ENCODE measurements at places on chromosomes 5 and 9.

DNA sequence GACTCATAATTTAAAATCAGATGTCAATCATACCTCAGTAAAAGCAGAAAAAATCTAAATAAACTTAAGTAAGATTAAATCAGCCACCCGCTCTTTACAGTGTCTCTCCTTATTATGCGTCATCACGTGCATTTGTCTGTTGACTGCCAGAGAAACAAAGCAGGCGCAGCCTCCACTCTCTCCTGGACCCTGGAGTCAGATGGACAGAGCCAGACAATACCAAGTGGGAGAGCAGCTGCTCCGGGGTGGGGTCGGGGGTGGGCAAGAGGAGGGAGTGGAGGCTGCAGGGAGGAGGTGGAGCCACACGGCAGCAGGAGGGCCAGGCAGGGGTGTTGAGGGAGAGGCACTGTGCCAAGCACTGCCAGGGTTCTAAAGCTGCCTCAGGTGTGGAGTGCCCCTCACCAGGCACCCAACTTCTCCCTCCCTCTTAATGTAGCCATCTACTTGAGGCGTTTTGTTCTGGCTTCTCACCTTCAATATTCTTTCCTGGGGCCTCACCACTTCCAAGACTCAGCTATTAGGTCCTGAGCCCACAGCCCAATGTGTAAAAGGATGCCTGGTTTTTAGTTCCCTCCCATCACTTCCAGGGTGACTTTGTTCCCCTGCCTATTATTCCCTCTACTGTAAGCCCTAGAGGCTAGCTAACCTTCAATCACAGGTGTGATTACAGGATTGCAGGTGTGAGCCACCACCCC lies 96.3 kb downstream of the GLDC start:
- DNase-seq, result no peak

DNA sequence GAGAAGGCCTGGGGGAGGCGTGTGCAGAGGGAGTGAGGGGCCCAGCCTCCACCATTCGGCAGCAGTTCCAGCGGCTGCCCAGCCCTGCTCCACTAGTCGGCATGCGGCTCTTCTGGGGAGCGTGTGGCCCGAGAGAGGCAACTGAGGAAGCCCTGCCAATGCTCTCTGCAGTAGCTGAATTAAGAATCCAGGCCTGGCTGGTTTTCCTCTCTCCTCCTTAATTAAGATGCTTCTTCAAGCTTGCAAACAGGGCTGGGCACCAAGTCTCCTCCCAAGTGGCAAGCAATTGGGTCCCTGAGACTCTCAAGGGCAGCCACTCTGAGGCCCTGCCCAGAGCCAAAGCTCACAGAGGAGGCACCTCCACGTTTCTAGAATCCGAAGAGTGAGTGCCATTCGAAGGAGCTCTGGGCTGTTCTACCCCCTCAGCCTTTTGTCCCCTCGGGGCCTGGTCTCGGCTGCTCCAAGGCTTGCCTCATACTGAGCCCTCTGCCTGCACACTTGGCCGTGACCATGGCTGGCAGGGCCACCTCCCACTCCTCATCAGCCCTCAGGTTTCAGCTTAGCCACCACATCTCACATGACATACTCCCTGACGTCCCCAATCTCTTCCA lies 75.4 kb upstream of the LRRTM2 start:
- no peak for DNase-seq

- DNase-seq, result no peak
Measured at GRCh38 chr5:113770648-113771047, 257.2 kb downstream of the YTHDC2 start.

DNA sequence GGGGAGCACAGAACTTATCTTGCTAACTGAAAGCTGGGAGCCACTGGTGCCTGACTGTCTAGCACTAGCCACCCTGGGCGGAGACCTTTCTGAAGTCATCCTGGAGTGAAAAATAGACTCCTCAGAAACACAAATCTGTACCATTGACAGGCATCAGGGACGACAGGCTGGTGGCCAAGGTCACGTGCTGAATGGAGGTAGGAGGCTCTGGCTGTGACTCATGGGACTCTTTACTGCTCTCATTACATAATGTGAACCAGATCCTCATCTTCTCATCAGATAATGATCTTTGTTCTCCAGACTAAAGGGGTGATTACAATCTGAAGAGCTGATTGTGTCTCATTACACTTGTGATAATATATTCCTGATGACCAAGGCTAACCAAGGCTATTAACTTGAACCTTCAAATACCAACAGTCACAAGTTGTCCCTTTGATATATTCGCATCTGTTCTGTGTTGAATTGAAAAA lies 91.8 kb downstream of the SEMA5A start:
- peak; percentile 80 for DNase-seq

DNA sequence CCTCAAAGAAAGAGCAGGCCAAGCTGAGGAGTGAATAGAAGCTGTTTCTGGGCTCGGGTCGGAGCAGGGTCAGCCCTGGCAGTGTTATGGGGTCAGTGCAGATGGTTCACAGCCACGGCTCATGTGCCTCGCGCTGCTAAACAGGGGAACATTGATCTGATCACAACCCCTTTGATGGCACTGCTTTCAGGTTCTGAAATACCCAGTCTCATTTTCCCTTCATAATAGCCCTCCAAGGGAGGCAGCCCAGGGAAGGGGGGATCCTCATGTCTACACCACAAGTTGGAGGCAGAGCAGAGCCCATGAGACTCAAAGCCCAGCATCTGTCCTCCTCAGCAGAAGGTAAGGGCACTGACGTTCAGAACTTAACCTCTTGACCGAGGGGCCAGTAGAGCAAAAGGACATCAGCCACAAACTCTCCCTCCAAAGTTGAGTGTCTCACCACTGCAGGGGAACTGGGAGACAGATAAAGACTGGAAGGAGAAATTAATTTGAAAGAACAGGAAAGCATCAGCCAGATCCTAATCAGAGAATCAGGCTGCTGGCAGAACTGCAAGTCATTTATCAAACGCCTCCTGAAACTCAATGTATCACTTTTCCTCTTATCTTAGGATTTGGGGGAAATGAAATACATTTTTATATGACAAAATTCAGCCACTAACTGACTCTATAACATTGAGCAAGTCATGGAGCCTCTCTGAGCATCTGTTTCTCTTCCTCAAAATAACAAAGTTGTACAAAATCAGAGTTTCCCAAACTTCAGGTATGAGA lies 110.6 kb downstream of the SH3TC2 start:
- no peak for DNase-seq

GRCh38 chr9:26159575-26160392 lies 481.5 kb upstream of the TUSC1 start:
- DNase-seq, result peak; percentile 35

DNA sequence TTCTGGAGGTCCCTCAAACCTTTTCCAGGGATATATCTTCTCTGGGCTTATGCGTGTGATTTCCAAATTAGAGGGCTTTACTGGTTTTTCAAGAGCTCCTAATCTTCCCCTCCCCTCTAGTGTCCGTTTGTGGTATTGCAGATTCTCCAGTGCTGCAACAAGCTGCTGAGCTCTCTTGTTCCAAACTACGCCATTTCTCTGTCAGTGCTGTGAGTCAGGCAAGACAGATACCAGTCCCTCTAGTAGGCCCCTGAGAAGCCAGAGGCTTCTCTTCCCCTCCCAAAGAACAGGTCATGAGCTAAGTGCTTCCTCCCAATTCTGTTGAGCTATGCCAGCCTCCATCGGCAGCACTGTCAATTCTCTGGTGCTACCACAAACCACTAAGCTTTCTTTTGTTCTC lies 149.5 kb downstream of the FANCC start:
- DNase-seq, result peak; percentile 90
